GOT3 (cell line): ENCODE measurements at places on chromosomes 1 and 21.

DNA sequence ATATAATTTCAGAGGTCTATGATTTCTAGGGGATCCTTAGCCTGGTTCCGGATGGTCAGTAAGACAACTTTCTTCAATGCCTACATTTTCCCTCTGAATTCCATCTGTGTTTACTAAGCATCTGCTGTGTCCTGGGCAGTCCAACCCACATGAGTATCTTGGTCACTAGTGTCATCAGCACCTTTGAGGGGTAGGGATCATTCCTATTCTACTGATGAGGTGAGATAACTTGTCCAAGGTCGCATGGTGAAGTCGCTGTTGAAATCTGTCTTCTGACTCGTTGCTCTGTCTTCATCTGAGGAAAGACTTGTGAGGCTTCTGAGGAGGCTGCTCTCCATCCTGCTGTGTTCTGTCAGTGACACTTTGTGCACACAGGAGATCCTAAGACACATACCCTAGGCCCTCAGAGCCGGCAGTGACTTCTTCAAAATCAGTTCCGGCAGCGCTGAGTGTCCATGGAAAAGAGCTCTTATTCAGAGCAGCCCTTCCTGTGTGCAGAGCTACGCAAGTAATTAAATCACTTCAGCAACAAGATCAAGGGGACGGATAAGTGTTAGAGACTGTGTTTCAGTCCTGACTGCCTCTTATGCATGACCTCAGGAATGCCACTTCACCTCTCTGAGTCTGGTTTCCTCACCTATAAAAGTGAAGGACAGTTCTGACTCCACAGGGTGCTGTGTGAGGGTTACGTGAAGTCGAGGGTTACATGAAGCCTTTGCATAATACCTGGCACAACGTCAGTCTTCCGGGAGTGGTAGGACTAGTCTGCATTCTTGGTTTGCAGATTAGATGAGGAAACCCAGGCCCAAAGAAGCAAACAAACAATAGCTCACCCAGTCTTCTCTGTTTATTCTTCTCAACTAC, 28.4 kb downstream of the AK2 start:
- no peak for DNase-seq

DNA sequence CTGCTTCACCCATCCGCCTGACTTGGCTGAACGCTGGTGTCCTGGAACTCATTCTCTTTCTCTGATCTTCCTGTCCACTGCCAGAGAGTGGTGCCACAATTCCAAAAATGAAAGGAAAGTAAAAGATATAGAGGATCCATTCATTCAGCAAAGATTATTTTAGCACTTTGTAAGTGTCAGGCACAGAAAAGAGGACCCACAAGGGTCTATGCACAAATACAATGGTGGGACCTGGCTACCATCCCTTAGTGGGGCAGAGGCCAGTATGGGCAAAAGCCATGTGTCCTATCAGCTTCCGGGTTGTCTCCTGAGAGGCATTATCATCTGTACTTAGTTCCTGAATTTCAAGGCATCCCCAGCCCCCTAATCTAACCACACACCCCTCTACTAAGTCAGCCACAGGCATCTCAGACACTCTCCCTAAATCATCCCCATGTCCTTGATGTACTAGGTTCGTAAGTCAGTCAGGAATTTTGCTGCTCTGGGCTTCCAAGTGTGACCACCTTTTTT, 19.0 kb downstream of the SSR2 start:
- DNase-seq = no peak

DNA sequence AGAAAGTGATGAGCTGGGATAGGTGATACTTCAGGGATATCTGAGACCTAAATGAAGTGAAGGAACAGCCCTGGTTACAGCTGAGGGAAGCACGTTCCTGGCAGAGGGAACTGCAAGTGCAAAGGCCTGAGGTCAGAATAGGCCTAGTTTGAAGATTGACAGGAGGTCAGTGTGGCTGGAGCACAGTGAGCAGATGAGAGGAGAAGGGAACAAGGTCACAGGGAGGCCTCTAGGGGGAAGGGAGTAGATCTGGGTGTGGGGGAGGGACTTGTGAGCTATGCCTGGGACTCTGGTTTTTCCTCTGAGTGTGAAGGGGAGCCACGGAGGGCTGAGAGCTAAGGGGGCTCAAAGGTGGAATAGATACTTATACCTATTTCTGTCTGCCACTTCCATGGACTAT, 736.4 kb downstream of the MATN1 start:
- no peak for DNase-seq

- no peak for DNase-seq
Measured at GRCh38 chr1:68188060-68188538, 44.2 kb downstream of the WLS start.

GRCh38 chr1:206646504-206646903, 11.2 kb downstream of the DYRK3 start:
- no peak for DNase-seq

- DNase-seq = no peak
Measured at GRCh38 chr1:216014086-216014485, 409.2 kb downstream of the USH2A start.

- DNase-seq = peak; percentile 56
Measured at GRCh38 chr1:112707221-112708001, 484 bp upstream of the RHOC start.

- DNase-seq = no peak
Measured at GRCh38 chr1:106793651-106794050, 262.8 kb upstream of the PRMT6 start.

- DNase-seq = no peak
Measured at GRCh38 chr1:226738421-226738994, 574 bp downstream of the ITPKB start.

DNA sequence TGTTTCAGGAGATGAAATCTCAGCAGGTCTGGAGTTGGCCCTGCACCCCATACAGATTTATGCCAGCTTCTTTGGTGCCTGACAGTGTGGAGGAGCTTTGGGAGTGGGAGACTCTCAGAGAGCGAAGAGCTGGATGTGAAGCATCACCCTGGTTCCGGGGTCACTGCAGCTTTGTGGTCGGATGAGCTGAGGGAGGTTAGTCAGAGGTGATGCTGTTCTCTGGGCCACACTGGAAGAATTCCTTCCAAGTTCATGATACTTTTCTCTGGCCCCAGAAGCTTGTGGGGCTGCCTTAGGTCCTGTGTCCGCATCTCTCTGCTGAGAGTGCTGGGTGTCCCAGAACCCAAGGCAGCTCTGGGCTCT, 467.8 kb downstream of the CAMTA1 start:
- no peak for DNase-seq

- DNase-seq = no peak
Measured at GRCh38 chr1:156910309-156910782, 10.1 kb upstream of the LRRC71 start.

DNA sequence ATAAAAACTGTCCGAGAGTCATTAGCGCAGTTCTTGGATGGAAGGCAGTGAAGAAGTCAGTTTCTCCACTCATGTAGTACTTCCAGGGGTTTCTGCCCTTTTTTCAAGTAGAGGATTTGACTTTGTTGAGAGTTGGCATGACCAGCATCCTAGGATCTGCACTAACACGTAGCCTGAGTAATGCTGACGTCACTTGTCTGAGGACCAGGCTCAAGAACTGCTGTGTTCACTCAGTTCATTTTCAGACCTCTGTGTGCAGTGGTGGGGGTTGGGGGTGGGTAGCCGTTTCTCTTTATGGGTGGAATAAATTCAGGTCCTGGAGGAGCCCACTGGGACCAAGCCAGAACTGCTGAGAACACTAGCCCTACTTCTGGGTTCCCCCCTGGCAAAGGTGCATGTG, 53.3 kb downstream of the MRPS6 start:
- no peak for DNase-seq

GRCh38 chr1:115725600-115725999, 42.9 kb downstream of the CASQ2 start:
- DNase-seq = no peak

GRCh38 chr1:156070548-156070947, 9.6 kb downstream of the RAB25 start:
- no peak for DNase-seq

DNA sequence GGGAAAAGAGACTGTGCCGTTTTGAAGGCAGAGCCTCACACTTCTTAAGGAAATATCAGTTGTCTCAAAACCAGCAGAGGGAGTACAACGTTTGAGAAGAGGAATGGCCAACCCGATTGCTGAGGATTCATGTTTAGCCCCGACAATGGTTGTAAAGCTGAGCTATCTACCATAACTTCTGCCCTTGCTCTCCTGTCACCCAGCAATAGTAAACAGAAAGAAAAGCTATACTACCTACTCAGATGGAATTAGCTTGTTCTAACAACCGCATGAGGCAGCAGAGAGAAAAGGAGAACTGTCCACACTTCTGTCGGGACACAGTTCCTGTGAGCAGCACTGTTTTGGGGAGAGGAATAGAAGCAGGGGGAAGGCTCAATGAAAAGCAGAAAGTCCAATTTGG, 91.2 kb downstream of the SLC45A1 start:
- DNase-seq = no peak

- DNase-seq = no peak
Measured at GRCh38 chr21:40837456-40837855, 9.5 kb downstream of the DSCAM start.

DNA sequence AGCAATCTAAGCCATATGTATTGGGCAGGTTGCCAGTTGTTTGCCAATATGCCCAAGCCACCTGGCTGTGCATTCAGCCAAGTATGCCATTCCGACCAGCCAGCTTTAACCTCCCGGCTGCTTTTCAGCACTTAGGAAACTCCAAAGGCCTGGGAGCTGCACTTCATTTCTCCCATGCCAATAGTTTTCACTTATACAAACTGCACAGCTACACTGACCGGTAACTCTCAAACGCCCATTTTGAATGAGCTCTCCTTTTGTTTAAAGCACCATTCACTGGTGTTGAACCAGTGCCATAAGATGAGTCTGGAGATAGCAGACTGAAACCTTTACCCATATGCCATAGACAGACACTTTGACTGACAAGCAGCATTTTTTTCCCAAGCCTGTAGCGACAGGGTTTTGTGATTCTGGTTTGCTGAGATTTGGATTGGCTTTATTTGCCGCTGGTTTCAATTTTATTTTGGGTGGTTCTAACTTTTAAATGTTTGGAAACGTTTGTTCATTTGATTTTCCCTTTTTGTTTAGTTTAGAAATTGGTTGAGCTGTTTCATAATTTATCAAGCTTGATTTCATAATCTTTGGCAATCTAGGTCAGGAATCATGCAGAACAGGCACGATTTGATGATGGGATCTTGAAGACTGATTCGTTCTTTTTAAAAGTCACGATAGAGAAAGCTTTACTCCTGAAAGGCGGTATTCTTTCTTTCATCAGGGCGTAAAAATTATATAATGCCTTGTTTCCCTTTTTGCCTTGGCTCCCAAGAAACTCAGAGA, 144.6 kb downstream of the NFIA start:
- no peak for DNase-seq

DNA sequence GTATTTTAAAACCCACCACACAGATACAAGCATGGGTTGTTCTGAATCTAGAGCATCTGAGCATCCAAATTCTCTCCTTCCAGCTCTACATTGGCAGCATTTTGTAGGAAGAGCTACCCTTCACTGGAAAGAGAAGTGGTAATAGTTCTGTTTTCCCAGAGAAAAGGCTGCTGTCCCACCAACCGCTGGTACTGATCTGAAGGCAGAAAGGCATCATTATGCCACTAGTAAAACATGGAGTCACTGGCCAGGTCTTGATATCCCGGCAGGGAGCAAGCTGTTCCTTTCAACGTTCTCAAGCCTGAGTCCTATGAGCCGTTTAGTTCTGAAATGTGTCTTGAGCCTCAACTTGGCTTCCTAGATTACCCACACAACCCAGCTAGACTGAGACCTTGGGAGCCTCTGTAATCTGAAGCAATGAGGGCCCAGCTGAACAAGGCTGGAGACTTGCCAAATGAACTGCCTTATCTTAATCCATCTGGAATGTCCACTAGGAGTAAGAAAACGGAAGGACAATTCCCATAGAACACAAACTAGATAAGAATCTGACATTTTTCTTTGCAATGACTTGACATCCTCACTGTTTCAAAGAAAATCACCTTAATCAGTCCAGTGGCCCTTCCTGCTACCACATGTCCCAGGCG, 116.8 kb downstream of the KCNH1 start:
- no peak for DNase-seq

GRCh38 chr1:242605521-242605920, 81.0 kb upstream of the PLD5 start:
- no peak for DNase-seq

- peak; percentile 13 for DNase-seq
Measured at GRCh38 chr1:109619576-109620400, at the start of the genes AMPD2 and GNAT2. TSS of gene AMPD2 (plus strand) at chr1:109619837. CDS start at chr1:109621176, 1,339 bp downstream. TSS of gene GNAT2 (minus strand) at chr1:109619616. CDS start at chr1:109612870, 6,746 bp downstream.

DNA sequence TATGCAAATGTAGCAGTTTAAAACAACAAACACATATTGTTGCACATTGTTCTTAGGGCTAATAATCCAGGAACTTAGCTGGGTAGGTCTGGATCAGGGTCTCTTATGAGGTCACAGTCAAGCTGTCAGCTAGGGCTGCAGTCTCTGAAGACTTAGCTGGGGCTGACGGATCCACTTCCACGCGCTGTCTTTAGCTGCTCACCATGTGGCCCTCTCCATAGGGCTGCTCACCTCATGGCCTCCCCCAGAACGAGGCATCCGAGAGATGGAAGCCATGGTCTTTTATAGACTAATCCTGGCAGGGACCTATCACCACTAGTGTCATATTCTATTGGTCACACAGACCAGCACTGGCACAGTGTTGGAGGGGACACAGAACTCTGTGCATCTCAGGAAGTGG, 8.7 kb upstream of the OXCT2 start:
- DNase-seq = no peak
